COR-L47 (cell line): ENCODE measurements at places on chromosomes 7 and 10.

- DNase-seq, result no peak
Measured at GRCh38 chr10:4658777-4659176, 167.2 kb upstream of the AKR1E2 start.

GRCh38 chr7:36741866-36742265 lies 17.6 kb upstream of the AOAH start:
- no peak for DNase-seq

- DNase-seq, result no peak
Measured at GRCh38 chr10:50490241-50490640, 133.5 kb downstream of the SGMS1 start.

DNA sequence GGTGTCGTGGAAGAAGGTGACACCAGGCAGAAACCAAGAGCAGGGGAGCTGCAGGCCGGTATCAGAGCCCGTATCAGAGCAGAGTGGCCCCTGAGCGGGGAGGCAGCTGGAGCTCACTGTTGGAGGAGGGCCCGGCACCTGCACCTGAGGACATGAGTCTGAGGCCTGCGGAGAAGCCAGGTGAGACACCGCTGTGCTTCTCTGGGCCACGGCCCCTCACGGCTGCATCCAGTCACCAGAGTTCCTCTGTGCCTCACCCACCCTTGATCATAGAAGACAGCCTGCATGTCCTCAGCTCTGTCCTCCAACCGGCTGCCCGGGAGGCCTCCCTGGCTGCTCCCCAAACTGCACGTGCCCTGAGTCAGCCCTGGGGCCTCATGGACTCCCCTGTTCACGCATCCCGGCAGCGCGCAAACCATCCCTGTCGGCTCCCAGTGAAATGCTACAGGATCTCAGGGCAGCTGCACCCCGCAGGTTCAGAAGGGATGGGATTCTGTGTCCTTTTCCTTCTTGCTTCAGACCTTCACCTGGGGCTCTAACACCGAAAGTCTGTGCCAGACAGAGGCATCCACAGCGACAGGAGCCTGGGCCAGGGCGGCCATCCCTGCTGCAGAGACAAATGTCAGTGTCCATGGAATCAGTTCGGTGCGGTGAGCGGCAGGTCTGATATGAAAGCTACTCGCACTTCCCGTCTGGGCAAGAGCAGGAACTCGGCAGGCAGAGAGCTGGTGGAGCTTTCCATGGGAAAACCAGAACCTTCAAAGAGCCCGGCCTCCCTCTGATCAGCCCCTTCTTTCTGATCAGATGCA lies 111.9 kb upstream of the FAM20C start:
- DNase-seq, result no peak

DNA sequence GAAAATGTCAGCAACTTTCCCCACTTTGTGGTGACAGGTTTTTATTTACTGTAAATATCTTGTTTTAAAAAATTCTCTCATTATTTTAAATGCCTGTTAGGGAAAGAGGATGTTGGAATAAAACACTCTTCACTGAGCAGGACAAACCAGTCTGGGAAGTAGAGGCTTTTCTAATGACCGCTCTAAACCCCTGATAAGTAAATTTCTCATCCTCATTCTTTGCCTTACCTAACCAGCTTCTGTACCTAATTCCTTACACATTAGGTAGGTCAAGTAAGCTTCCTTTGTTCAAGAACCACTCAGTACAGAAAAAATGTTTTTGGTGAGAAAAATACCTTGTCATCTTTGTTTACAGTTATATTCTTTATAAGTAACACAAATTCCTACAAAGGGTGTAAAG lies 143.6 kb downstream of the GPR85 start:
- no peak for DNase-seq

- DNase-seq, result no peak
Measured at GRCh38 chr10:124231168-124232155, 138.1 kb upstream of the CHST15 start.
